ENCODE measurements at places on chromosomes 11 and 22.

- no peak for DNase-seq
Observed at GRCh38 chr11:68508425-68508824, 47.9 kb downstream of the PPP6R3 start.

- DNase-seq, result no peak
Observed at GRCh38 chr11:103624708-103625623, 411.5 kb upstream of the DDI1 start.

DNA sequence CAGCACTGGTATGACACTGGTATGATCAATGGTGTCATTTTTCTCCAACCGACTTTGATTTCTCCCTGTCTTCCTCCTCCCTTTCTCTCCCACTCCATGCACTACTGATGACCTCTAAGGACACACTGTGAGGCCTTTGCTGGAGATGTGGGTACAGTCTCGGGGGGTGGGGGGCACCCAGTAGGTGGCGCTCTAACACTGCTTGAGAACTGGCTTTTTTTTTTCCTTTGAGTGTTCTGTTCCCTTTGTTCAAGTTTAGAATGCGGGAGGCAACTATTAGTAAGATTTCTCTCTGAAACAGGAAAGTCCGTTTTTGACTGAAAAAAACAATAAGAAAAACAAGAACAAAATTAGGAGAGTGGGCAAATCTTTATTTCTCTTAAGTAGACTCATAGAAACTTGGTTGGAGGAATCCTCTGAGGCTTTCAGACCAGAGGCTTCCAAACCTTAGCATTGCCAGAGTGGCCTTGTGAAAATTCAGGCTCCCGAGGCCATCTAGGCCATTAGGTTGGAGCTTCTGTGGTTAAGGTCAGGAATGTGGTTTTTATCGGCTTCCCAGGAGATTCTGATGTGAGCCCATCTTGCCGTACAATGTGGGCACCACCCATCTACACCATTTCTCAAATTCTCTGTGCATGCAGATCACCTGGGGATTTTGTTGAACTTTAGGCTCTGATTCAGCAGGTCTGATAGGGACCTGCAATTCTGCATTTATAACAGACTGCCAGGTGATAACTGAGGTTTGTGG lies 43.2 kb downstream of the PANX1 start:
- DNase-seq, result no peak

- no peak for DNase-seq
Observed at GRCh38 chr22:42152661-42153270, 22.2 kb upstream of the CYP2D6 start.

- DNase-seq, result no peak
Observed at GRCh38 chr11:70415642-70416395, 17.5 kb downstream of the CTTN start.

- no peak for DNase-seq
Observed at GRCh38 chr22:48704335-48704734, 1123.3 kb downstream of the BRD1 start.

DNA sequence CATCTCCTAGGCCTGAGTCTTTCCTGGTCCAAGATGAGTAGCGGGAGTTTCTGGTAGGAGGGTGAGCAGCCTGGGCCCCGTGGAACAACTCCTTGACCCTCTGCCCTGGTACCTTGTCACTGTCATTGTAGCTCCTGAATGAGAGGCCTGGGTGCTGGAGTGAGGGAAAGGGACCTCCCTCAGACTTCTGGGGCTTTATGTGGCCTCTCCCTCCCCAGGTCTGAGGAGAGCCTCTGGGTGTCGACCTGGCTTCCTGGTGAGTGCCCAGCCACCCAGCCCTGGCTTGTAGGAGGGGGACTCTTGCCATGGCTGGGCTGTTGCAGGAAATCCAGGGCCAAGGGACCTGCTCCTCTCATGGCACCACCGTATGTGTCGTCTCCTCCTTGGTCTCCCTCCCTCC lies 3.9 kb downstream of the P2RY2 start:
- DNase-seq, result no peak

- DNase-seq, result no peak
Observed at GRCh38 chr11:122755941-122756340, 82.4 kb upstream of the CRTAM start.

GRCh38 chr11:61392981-61393595 lies 701 bp downstream of the TMEM216 start:
- DNase-seq, result no peak

DNA sequence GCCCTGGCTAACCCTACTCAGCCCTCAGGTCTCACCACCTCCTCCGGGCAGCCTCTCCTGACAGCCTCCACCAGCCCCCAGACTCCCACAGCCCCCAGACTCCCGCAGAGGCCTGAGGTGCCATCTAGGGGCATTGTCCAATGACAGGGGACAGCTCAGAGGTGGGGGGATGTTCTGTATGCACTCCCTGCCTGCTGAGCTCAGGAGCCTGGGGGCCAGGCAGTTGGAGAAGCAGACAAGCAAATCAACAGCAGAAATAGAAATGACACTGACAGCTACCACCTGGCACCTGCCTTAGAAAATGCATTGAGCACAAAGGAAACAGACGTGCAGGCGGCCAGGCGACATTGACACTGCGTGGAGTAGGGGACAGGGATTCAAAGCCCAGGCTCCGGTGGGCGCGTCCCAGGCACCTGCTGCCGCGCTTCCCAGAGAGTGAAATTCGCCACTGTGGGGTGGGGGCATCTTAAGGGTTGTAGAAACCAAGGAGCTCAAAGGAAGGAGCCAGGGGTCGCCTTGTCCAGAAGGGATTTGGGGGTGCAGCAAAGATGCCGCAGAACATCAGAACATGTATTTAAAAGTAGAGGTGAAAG lies 22.5 kb upstream of the WNT7B start:
- DNase-seq, result no peak

GRCh38 chr11:6653097-6653496 lies 2.5 kb downstream of the DCHS1 start:
- DNase-seq, result no peak

DNA sequence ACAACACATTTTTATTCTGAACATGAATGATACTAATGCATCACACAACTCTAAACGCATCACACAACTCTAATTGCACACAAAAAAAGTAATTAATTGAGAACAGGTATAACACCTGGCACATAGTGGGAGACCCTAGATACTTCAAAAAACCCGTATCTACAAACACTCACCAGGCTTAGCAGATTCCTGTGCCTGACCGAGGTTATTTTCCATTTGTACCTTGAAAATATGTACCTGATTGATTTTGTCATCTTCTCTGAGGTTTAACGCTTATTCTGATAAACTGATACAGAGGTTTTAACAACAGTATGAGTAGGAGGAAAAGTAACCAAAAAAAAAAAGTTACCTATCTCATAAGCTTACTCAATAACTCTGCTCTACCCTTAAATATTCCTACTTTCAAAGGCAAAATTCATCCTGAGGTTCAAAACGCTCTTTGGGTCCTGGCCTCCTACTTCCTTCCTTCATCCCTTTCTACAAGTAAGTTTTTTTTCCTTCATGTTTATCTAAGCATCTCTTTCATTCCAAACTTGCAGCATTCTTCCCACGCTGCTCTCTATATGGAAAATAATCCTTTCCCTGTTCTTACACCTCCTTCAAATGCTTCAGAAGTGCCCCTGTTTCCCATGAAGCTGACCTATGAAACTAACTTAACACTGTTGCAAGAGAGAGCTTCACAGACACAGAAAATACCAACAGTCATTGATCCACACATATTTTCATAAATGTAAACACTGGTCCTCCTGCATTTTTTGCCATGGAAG lies 73.3 kb downstream of the ETS1 start:
- DNase-seq, result no peak

DNA sequence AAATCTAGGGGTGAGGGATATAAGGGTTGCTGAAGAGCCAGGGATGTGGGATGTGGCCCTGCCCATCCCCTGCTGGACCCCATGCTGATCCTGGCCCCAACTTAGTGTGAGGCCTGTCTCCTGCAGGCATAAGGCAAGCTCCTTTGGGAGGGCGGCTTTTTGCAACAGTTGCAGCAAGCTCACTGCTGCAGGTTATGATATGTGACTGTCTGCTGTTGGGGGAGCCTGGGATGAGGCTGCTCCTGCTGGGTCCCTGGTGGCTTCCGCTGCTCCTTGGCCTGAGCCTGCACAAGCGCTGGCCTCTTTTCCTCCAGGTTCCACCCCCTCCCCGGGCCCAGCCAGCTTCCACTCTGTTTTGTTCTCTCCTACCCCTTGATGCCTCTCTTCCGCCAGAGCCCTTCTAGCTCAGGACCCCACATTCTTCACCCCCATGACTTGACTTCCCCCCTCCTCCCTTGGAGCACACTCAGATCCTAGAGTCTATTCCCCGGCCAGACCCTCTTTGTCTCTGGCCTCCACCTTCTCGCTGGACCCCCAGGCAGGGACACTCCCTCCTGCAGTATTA lies 35.0 kb upstream of the SYT13 start:
- no peak for DNase-seq

DNA sequence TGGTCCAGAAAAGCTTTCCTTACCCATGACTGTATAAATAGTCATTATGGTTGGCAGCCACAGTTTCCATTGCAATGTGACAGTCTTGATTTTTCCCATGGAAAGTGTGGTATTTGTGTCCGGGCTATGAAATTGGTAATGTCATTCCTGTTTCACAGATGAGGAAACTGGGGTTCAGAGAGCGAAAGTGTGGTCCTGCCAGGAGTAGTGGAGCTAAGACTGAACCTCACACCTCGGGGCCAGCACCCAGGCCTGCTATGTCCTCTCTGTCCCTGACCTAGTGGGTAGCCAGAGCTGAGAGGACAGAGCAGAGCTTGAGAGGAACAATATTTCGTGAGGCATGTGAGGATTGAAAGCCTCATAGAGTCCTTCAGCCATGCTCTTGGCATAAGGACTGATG lies 1.2 kb upstream of the YDJC start:
- DNase-seq, result no peak

GRCh38 chr11:86570020-86570419 lies 102.4 kb downstream of the ME3 start:
- no peak for DNase-seq

- DNase-seq, result no peak
Observed at GRCh38 chr11:86341382-86341781, 33.3 kb upstream of the CCDC81 start.

DNA sequence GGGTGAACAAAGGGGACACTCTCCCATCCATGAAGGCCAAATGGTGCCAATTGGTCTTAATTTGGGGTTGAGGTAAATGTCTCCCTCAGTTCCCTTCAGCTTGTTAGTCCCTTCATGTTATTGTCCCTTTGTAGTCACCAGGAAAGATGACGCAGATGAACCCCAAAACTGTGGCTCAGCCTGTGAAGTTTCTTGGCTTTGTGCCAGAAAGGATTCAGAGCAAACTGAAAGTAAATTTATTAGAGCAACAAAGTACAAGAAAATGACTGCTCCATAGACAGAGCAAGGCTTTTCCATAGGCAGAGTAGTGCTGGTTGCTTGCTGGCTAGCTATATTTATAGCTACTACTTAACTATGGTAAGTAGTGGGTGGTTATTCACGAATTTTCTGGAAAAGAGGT lies 16.7 kb downstream of the OR4C3 start:
- no peak for DNase-seq

GRCh38 chr22:24543679-24544243 lies 11.2 kb downstream of the GUCD1 start:
- DNase-seq, result no peak

DNA sequence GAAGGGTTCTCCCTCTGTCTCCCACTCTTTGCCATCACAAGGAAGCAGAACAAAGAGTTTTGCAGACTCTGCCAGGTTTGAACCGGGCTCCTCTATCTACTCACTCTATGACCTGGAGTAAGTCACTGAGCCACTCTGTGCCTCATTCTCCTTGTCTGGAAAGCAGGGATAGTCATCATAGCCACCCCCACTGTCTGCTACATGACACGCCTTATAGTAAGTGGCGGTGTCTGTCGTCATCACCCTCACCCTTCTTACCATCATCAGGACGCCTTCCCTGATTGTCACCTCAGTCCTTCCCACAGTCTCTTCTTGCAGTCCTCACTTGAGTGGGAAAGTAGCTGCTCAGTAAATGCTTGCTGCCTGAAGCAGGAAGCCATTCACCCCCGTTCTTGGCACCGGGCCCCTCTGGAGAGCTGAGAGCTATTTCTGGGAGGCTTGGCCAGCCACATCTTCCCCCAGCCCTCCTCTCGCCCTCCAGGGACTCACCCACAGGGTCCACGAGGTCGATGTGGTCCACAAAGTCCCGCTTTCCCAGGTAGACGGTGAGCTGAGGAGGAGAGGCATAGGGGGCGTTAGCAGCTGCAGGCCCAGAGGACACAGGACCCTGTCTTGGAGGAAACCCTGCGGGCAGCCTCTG lies 46.4 kb downstream of the TPBGL start:
- DNase-seq, result no peak

- no peak for DNase-seq
Observed at GRCh38 chr11:122984186-122985011, 2.8 kb upstream of the BSX start.

- DNase-seq, result no peak
Observed at GRCh38 chr11:67368621-67369020, 4.8 kb downstream of the CLCF1 start.

DNA sequence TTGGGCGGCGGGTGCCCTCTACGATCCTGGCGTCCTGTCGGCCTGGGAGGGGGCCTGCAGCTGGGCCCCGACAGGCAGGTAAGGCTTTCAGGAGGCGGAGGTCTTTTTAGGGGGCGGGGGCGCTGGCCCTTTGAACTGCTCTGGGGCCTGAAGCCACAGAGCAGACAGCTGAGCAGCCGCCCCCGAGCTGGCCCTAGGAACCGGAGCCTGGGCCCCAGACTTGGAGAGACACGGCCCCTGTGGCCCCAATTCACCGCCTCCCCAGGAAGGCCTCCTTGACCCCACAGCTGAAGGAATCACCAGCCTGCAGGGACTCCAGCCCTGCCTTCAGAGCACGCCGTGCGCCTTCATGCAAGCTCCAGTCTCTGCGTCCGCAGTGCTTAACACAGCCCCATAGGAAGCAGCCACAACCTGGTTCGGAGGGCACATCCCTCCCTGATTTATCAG lies 618 bp upstream of the CERK start:
- no peak for DNase-seq

- no peak for DNase-seq
Observed at GRCh38 chr11:11135820-11136476, 217.1 kb downstream of the CSNK2A3 start.

DNA sequence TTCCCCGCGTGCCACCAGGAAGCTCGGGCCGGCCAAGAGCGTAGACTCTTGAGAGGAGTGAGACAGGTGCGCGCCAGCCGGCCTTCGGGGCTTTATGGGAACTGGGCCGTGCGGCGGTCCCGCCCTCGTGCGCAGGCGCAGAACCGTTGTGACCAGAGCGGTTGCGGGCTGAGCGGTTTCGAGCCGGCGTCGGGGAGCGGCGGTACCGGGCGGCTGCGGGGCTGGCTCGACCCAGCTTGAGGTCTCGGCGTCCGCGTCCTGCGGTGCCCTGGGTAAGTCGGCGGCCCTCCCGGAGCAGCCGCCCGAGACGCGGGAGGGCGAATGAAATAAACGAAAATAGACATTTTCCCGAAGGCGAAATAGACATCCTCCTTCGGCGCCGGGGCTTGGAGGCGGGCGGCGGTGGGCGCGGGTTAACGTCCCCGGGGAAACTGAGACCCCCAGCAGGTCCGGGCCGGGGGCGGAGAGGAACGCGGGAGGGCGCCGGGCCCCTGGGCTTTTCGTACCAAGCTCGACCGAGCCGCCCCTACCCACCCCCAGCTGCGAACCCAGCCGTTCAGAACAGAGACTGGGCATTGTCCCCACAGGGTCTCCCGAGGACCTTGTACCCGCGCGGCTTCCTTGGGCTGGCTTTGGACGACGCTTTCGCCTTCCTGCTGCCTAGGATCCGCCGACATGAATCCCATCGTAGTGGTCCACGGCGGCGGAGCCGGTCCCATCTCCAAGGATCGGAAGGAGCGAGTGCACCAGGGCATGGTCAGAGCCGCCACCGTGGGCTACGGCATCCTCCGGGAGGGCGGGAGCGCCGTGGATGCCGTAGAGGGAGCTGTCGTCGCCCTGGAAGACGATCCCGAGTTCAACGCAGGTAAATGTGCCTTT lies at the start of gene ASRGL1:
Gene ASRGL1, plus strand, starts transcription at position 146 of the 879 bp plus-strand sequence. Its CDS starts 530 bp downstream, at position 676.
- DNase-seq, result peak; percentile 44

GRCh38 chr22:42284643-42285181 lies 14.3 kb upstream of the TCF20 start:
- no peak for DNase-seq

Data from activated CD8-positive, alpha-beta memory T cell treated with anti-CD3 and anti-CD28 coated beads for 48 hours (primary cell).